CD4-positive, CD25-positive, alpha-beta regulatory T cell (primary cell): ENCODE measurements at places on chromosomes 12 and 14. TPM values are rescaled to one million over a fixed set of nuclear protein-coding genes. Genes with fewer than 3 reads are reported as not detected.

DNA sequence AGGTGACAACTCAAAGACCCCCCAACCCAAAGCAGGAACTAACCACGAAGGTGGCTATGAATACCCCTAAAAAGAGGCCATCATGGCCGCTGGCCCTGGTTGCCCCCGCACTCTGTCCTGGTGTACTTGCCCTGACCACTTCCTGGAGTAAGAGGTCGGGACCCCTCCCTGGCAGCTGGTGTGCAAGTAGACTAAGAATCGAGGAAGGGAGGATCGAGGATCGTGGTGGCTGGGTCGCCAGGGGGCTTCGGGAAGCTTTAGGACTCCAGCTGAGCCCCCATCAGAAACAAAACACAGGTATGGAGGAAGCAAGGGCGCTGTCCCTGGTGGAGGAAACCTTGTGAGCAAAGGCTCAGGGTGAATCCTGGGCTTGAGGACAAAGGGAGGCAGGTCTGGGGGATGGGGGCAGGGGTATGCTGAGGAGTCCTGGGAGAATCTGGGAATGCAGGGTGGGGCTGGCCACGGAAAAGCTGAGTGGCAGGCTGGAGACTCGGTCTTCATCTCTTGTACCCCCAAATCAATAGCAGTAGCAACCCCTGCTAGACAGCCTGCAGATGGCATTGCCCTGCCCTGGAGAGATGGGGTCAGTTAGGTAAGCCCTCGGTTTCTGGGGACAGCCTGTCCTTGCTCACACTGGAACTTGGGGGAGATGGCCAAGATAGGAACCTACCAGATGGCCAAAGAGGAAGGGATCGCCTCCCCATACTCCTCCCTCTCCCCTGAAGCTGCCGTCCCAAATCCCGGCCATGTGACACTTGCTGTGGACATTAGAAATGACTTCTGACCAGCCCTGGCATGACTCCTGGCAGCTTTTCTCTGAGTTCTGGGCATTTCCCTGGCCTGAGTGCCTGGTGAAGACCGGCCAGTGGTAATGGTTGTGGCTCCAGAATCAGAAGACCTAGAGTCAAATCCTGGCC is 45.3 kb upstream of the ESRRB start:
- DNase-seq, result no peak

DNA sequence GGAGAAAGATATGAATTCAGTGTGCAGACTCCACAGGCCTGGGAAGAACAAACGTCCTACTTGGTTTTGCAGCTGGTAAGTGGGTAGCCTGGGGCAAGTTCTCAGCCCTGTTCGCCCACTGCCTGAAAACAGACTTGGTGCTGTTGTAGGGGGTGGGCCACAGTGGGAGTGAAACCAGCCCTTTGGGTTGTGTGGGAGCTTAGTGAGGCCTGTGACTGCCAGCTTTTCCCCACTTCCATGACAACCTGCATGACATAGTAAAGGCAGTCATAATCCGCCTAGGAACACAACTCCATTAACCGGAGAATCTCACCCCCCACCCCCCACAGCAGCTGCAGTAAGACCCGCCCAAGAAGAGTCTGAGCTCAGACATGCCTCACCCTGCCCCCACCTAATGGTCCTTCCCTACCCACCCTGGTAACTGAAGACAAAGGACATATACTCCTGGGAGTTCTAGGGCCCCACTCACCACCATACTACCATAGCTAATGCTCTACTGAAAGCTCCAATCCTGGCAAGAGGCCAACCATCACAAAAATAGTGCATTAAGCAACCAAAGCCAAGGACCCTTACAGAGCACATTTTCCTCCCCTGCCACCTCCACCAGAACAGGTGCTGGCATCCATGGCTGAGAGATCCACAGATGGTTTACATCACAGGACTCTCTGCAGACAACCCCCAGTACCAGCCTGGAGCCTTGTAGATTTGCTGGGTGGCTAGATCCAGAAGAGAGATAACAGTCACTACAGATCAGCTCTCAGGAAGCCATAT is 39.8 kb upstream of the LMNTD1 start:
- no peak for DNase-seq

DNA sequence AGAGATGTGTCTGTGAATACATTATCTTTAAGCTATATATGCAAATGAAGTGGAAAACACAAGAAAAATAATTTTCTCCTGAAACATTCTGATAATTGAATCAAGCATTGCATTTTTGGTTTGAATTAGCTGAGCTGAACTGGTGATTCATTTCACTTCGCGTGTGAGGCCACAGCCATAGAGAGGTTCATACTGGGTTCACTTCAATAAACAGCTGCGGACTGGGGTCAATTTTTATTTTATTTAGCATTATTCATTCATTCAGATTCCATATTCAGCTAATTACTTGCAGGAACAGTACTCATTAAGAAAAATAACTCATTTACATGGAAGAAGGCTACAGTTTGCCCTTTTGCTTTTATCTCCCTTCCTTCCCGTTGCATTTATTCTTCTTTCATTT is 195.2 kb upstream of the LRIG3 start:
- no peak for DNase-seq

DNA sequence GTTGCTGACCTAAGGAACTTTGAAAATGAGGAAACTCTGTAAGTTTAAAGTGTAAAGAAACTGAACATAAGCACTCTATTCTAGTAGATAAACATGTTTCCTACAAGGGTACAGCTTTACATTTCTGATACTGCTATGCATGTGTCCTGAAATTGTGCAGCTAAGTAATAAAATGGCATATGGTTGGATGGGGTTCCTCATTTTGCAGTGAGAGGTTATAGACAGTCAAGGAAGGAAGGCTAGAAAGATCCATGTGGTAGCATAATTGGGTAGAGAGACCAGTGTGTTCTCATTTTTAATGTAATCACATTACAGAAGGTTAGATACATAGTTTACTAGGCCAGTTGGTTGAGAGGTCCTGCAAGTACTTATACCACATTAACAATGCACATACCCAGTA is 477.0 kb downstream of the TMEM121 start:
- DNase-seq, result no peak

MEG3 gene
- 0.10 TPM for total RNA-seq

GRCh38 chr12:126342866-126343265 is 1277.6 kb downstream of the AACS start:
- no peak for DNase-seq
